Kidney (tissue), 22 donors: ENCODE measurements at places on chromosomes 13 and 19. TPM values are rescaled to one million over a fixed set of nuclear protein-coding genes. Genes with fewer than 3 reads are reported as not detected.
A peak's percentile ranks its signal among the peaks of the same experiment; 100 is the strongest.

DNA sequence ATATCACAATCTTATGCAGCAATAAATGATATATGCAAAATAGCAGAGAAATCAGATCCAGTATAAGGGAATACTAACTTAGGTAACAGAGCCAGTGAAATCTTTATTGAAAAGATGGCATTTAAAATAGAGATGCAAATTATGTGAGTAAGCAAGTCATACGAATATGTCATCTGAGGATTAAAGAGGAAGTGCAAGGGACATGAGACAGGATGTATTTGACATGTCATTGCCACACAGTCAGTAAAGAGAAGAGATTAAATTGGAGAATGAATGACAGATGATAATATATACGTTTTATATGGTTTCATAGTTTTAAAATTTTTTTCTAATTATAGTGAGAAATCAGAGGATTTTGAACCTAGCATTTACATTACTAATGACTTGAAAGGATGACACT lies 426.4 kb downstream of the SLITRK5 start:
- H3K27ac ChIP-seq: no peak overlapping the region
- no peaks in the 10 kb centered on the region for H3K27me3 ChIP-seq
- no peak for DNase-seq
- no peaks in the 10 kb centered on the region for H3K36me3 ChIP-seq
- no peaks in the 10 kb centered on the region for H3K4me1 ChIP-seq

The IFNL1 gene
- not detected for total RNA-seq

GRCh38 chr19:33199441-33200265 lies 5.5 kb downstream of the LRP3 start:
- H3K27me3 ChIP-seq: no peaks in the 10 kb centered on the region
- no peak overlapping the region for H3K4me3 ChIP-seq
- no peak overlapping the region for H3K27ac ChIP-seq
- no peaks in the 10 kb centered on the region for H3K36me3 ChIP-seq
- no peak for DNase-seq

DNA sequence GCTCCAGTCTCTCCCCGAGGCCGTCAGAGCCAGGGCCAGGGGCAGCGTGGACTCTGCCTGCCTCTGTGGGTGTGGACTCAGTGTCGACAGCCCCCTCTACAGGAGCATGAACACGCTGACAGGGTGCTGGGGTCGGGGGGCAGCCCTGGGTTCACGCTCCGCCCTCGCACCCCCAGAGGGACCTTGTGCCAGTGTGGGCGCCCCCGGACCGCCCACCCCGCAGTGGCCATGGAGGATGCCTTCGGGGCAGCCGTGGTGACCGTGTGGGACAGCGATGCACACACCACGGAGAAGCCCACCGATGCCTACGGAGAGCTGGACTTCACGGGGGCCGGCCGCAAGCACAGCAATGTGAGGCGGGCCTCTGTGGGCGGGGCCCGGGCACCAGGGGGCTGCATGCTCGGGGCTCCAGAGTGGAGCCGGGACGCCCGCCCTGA lies 8.3 kb downstream of the TRPM4 start:
- H3K4me3 ChIP-seq: no peak overlapping the region
- H3K4me1 ChIP-seq: peaks cover 8% of the 10 kb centered on the region
- peak overlapping the region; percentile 63 for H3K27ac ChIP-seq
- H3K36me3 ChIP-seq: no peaks in the 10 kb centered on the region
- DNase-seq: peak; percentile 59

DNA sequence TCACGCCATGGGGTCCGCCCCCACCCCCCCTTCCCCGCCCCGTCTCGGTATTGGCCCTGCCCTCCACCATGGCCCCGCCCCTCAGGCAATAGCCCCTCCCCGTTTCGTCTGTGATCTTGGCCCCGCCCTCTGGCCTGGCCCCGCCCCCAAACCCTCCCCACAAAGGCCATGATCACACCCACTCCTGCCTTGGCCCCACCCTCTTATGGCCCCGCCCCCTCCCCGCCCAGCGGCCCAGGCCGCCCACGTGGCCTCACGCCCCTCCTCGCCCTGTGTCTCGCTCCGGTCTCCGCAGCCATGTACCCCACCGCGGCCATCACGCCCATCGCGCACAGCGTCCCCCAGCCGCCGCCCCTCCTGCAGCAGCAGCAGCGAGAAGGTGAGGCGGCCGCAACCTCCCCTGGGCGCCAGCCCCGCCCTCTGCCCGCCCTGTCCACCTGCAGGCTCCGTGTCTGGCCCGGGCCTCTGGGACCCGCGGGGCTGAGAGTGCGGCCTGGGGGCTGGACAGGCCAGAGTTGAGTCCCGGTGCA lies 61.3 kb downstream of the CELF5 start:
- no peak for DNase-seq
- no peak overlapping the region for H3K27ac ChIP-seq
- H3K36me3 ChIP-seq: no peaks in the 10 kb centered on the region
- no peaks in the 10 kb centered on the region for H3K4me1 ChIP-seq
- no peaks in the 10 kb centered on the region for H3K27me3 ChIP-seq

GRCh38 chr13:76965759-76966421 lies 17.6 kb downstream of the ACOD1 start:
- H3K4me1 ChIP-seq: peaks cover 5% of the 10 kb centered on the region
- DNase-seq: peak; percentile 31
- H3K27ac ChIP-seq: no peak overlapping the region
- no peak overlapping the region for H3K4me3 ChIP-seq
- H3K27me3 ChIP-seq: no peaks in the 10 kb centered on the region

DNA sequence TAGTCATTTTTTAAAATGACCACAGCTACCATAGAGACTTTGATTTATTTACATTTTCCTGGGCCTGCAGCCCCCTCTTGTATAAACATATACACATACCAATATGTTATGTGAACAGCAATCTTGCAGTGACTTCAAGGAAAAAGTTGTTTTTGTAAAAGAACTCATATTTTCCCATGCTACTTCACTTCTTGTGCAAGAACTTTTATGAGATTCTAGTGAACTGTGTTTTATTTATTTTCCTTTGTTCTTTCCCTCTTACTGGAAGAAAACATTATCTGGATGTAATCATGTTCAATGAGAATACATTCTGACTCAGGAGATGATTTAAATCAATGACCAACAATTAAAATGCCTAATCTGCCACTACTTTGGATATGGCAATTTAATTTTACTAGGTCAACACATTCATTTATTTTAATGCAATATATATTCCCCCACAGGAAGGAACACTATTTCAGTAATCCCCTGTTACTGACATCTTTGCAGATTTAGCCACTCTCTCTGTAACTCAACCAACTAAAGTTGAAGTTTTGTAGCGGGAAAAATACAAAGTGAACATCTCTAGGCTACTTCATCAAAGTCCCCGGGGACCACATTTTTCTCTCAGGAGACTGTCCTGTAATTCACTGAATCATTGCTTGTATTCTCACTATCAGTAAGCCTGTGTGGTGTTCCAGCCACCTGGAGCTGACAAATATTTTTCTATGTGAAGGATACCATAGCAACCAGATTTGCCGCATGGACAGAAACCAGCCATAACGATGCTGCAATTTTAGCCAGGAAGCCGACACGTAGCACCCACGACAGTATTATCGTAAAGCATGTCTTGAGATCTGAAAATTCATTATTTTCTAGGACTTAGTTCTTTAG lies 90.5 kb downstream of the STARD13 start:
- DNase-seq: peak; percentile 63
- peaks cover 3% of the 10 kb centered on the region for H3K4me1 ChIP-seq
- H3K27ac ChIP-seq: no peak overlapping the region
- no peaks in the 10 kb centered on the region for H3K36me3 ChIP-seq
- H3K27me3 ChIP-seq: no peaks in the 10 kb centered on the region

The ADAT3 gene
- total RNA-seq: 10.3 TPM

DNA sequence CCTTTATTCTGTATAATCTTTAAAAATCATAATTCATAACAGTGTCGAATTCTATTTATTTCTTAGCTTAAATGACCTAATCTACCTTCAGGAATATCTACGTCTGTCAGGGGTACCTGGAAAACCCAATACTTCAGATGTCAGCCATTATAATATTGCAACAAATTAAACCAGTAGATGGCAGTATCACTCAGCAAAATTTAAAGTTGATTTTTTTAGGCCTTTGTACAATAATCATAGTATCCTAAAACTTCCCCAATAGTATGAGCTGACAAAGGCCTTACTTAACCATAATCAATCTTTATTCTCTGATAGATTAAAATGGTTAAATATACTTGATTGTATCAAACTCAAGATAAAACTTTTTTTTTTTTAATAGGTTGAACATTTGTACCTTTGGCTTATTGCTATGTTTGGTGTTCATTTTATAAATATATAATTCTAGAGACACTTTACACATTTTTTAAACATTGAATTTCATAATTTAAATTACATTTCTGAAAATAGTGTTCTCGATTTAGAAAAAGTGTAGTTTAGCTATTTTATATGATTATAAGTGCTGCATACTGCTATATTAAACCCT lies 830.2 kb upstream of the SPRY2 start:
- no peak overlapping the region for H3K4me3 ChIP-seq
- peak; percentile 57 for DNase-seq
- H3K36me3 ChIP-seq: no peaks in the 10 kb centered on the region
- no peak overlapping the region for H3K27ac ChIP-seq

The SIGLEC12 gene
- 0.66 TPM for total RNA-seq

DNA sequence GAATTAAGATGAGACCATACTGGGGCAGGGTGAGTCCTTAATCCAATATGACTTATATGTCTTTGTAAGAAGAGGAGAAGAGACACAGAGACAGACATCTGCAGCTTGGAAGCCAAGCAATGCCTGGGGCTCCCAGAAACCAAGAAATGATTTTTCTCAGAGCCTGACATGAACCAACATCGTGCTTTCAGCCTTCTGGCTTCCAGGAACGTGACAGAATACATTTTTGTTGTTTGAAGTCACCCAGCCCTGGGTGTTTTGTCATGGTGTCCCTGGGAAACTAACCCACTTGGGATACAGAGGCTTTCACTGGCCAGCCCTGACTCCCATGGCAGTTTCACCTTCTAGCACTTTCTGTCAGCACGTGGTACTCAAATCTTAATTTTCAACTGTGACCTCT lies 95.3 kb upstream of the SLC10A2 start:
- no peak overlapping the region for H3K4me3 ChIP-seq
- DNase-seq: no peak

DNA sequence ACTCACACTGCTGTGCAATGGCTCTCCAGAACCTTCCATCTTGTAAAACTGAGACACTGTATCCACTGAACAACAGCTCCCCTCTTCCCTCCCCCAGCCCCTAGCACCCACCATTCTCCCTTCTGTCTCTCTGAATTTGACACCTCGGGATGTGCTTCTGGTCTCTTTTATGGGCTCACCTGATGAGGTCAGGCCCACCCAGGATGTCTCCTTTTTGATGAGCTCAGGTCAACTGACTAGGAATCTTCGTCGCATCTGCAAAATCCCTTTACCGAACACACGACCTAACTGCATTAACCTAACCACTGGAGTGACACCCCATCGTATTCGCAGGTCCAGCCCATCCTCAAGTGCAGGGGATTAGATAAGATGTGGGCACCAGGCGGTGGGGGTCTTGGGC lies 73.9 kb downstream of the GNG7 start:
- no peaks in the 10 kb centered on the region for H3K27me3 ChIP-seq
- peak overlapping the region; percentile 94 for H3K27ac ChIP-seq
- DNase-seq: no peak
- H3K36me3 ChIP-seq: no peaks in the 10 kb centered on the region

DNA sequence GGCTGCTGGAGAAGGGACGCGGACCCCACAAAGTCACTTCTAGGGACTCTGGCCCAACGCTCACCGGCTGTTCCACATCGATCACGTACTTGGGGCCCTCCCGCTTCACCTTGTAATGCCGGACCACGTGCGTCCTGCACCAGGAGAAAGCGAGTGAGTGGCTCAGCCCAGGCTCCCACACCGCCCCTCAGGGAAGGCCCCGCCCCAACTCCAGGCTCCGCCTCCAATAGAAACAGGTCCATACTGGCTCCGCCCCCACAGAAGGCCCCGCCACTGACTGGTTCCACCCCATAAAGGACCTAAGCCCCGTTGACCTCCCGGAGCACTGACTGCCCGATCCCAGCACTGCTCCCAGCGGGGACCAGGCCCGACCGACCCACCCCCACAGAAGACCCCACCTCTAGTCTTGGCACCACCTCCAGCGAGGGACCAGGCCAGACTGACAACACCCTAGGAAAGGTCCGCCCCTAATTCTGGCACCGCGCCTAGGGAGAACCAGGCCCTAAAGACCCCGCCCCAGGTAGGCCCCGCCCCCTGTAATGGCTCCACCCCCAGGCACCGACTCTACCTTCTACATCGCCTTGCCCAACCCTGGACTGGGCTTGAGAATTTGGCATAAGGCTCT lies 11.3 kb downstream of the STAP2 start:
- H3K36me3 ChIP-seq: no peaks in the 10 kb centered on the region
- no peak overlapping the region for H3K4me3 ChIP-seq

The ATP11A gene
- 212 TPM for total RNA-seq

The LAIR1 gene
- 41.9 TPM for total RNA-seq

The CALR3 gene
- total RNA-seq: not detected

- H3K27ac ChIP-seq: no peak overlapping the region
- H3K27me3 ChIP-seq: no peaks in the 10 kb centered on the region
- no peaks in the 10 kb centered on the region for H3K4me1 ChIP-seq
- DNase-seq: no peak
- no peak overlapping the region for H3K4me3 ChIP-seq
- no peaks in the 10 kb centered on the region for H3K36me3 ChIP-seq
These were observed 316.0 kb upstream of the ARGLU1 start for GRCh38 chr13:106883976-106884375.

The CDX2 gene
- not detected for total RNA-seq

GRCh38 chr19:29326351-29326750 lies 113.4 kb upstream of the UQCRFS1 start:
- H3K4me3 ChIP-seq: no peak overlapping the region
- H3K27me3 ChIP-seq: no peaks in the 10 kb centered on the region
- DNase-seq: no peak
- no peaks in the 10 kb centered on the region for H3K4me1 ChIP-seq

DNA sequence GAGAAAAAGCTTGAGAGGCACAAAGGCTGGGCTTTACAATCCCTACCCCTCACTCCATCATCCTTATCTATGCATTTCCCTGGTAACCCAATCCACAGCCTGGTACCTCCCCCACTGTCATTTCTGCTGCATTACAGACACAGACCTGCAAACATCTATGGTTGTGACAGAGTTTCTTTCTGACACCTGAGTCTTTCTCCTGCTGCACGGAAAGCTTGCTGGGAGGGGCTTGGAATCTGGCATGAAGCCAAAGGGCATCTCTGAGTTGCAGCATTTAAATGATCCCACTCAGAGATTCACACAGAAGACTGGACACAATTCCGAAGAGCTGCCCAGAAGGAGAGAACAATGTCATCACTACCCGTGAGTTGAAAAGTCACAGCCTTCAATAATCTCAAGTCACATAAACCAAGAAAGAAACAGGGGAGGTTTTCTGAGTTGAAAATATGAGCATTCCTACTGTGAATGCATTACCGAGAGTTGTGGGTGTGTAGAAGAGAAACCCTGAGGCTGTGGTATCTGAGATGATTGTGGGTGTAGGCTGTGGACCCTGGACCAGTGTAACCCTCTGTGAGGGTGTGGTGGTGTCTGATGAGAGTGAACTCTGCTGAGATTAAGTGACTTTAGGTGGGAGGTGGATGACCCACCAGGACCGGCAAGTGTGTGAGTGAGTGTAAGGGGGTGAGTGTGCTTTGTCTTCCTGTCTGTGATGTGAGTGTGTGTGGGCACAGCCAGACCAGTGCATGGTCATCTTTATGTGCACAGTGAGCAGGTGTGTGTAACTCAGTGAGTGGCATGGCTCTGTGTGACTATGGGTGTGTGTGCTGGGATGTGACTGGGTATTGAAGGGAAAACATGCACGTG lies at the start of gene LGALS14:
Gene LGALS14, plus strand, starts transcription at position 301 of the 864 bp plus-strand sequence. Its CDS starts 48 bp downstream, at position 349.
- no peaks in the 10 kb centered on the region for H3K36me3 ChIP-seq
- no peaks in the 10 kb centered on the region for H3K4me1 ChIP-seq
- H3K27ac ChIP-seq: no peak within 1 kb of the TSS
- no peaks in the 10 kb centered on the region for H3K27me3 ChIP-seq
- no peak within 1 kb of the TSS for H3K4me3 ChIP-seq

- H3K36me3 ChIP-seq: peaks cover 26% of the 10 kb centered on the region
- H3K27me3 ChIP-seq: no peaks in the 10 kb centered on the region
- H3K4me3 ChIP-seq: no peak overlapping the region
- no peak for DNase-seq
These were observed 16.6 kb downstream of the ATP4B start for GRCh38 chr13:113641426-113641825.

The KLHL1 gene
- total RNA-seq: not detected
